ENCODE measurements at places on chromosomes 3 and 15.

DNA sequence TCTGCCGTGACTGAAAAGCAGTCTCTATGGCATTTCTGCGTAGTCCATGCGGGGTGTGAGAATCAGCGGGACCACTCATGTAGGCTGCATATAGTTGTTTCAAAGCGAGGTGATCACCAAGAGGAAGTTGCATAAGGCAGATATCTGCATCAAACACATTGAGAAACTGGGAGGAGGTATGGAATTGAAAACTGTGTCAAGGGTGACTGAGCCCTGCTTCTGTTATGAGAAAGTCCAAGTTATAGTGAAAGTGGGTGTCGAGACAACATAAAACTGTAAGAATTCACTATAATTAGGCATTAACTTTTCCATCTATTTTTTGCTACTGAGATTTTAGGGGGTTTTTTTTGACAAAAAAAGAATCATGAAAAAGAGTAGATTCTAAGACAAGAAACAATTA, 109.3 kb downstream of the ZIC1 start:
- DNase-seq = no peak

GRCh38 chr15:78110096-78110495, 17.7 kb downstream of the SH2D7 start:
- no peak for DNase-seq

DNA sequence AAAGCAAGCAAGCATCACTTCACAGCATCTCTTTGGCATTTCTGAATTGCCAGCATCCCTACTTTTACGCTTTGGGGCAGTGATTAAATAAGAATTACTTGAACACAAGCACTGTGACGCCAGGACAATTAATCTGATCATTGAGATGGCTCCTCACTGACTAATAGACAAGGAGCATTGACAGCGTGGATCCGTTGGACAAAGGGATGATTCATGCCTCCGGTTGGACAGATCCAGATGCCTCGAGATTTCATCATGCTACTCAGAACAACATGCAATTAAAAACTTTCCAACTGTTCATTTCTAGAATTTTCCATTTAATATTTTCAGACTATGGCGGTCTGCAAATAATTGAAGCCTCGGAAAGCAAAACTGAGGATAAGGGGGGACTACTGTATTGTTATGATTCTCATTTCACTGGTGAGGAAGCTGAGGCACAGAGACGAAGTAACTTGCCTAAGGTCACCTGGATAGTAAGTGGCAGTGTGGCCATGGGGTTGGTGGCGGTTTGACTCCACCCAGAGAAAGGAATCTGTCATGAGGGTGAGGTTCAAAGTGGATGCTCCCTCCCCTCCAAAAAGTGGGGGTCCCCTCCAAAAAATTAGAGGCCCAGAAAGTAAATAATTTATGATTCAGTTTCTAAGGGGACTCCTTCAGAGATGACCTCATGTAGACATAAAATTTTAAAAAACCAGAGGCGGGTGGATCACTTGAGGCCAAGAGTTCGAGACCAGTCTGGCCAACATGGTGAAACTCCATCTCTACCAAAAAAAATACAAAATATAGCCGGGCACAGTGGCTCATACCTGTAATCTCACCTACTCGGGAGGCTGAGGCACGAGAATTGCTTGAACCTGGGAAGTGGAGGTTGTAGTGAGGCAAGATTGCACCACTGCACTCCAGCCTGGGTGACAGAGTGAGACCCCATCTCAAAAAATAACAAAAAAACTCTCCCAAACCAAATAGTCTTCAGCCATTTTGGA, 12.3 kb upstream of the PGPEP1L start:
- no peak for DNase-seq

- peak; percentile 42 for DNase-seq
Observed at GRCh38 chr3:135532021-135532420, 433.5 kb upstream of the PPP2R3A start.

DNA sequence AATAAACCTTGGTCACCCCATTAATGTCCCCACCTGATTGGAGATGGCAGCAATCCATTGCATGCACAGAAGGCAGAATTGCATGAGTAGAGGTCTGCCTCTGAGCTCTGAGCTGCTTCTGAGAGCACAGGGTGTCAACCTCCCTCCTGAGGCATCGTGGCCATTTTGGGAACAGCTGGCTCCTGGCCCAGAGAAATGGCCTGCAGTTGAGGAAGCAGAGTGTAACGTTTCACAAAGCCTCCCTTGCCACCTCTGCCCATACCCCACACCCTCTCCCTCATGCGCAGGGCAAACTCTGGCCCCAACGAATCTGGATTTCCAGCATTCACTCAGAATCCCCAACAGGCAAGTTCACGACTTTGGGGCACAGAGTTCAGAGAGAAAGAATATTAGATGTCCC, 198.9 kb downstream of the ADAMTS9 start:
- DNase-seq = peak; percentile 61

GRCh38 chr3:112000367-112000771, 1.6 kb downstream of the TAGLN3 start:
- no peak for DNase-seq

DNA sequence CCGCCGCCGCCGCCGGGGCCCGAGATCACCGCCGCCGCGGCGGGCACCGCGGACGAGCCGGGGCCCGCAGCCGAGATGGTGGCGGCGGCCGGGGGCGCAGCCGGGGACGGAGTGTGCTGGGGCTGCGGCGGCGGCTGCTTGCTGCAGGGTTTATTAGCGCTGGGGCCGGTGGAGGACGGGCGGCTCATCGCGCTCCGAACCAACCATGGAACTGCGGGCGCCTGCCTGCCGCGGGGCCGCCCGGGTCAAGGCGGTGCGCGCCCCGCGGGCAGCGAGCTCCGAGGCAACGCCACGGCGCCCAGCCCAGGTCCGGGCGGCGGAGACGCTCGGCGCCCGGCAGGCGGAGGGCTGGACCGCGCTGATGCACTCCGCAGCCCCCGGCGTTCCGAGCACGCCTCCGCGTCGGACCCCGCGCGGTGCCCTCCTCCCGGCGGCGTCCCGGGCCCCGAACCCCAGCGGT, 277 bp downstream of the SIAH2 start:
- DNase-seq = no peak

GRCh38 chr3:187315872-187316271, 24.3 kb upstream of the MASP1 start:
- no peak for DNase-seq

- DNase-seq = no peak
Observed at GRCh38 chr3:189235214-189235613, 63.4 kb downstream of the TPRG1 start.

- DNase-seq = no peak
Observed at GRCh38 chr3:33808559-33808958, 10.1 kb downstream of the PDCD6IP start.

- DNase-seq = peak; percentile 42
Observed at GRCh38 chr3:115693868-115694267, 70.6 kb downstream of the GAP43 start.

GRCh38 chr3:61699622-61700021, 138.3 kb downstream of the PTPRG start:
- no peak for DNase-seq

DNA sequence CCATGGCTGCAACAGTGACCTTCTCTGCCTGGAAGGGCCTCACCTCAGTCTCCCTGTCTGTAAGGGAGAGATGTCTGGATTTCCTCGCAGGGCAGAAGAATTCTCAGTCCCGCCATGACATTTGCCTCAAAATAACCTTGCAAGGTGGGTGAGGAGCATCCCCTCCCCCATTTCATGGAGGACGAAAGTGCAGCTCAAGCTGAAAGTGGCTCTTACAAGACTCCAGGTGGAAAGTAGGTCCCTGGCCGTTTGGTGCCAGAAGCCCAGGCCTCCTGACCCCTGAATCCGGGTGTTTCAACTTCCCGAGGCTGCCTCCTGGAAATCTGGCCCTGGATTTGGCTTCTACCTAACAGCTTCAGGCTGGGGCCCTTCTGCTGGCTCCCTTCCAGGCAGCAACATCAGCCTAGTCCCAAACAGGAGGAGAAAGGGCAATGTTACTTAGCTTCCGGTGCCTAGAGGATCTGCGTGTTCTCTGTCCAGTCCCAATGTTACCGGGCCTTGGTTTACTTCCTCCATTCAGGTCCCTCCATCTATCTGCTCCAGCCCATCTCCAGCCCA, 769 bp upstream of the CSPG4 start:
- DNase-seq = no peak

DNA sequence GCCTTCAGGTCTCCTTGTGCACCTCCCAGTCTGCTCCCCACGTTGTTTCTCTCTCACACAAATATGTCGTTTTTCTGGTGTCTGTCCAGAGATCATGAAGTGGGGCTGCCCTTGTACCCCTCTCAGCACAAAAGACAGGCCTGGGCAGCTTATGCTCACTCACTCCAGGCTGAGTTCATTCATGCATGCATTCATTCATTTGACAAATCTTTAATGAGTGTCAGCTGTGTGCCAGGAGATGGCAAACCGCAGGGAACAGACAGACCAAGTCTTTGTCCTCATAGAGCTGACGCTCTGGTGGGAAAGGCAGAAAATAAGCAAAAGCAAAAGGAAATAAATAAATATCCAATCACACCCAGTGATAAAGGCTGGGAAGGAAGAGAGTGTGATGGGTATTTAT, 7.6 kb upstream of the TRH start:
- no peak for DNase-seq

DNA sequence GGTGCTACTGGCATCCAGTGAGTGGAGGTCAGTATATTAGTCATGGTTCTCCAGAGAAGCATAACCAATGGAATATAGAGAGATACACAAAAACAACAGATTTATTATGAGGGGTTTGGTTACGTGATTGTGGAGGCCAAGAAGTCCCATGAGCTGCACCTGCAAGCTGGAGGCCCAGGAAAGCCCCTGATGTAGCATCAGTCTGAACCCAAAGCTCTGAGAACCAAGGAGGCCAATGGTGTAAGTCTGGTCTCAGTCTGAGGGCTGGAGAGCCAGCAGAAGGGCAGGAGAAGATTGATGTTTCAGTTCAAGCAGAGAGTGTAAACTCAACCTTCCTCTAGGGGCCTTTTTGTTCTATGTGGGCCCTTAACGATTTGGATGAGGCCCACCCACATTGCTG, 144.1 kb downstream of the KLF13 start:
- DNase-seq = no peak

DNA sequence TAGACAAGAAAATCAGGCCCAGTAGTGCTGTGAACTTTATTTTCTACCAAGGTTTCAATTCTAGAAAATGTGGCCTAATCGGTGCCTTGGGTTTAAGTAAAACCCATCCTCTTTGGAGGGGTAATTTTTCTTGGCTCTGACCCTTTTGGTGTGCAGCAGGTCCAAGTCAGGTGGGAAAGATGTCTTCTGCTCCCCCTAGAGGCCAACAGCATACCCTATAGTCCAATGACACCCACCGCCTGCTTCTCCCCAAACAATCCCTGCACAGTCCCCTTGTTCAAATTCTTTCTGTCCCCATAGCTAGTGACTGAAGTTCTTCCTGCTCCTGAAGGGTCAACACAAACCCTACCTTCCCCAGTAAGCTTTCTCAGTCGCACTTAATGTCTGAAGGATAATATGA, 261.8 kb upstream of the GOLGA6L4 start:
- no peak for DNase-seq

DNA sequence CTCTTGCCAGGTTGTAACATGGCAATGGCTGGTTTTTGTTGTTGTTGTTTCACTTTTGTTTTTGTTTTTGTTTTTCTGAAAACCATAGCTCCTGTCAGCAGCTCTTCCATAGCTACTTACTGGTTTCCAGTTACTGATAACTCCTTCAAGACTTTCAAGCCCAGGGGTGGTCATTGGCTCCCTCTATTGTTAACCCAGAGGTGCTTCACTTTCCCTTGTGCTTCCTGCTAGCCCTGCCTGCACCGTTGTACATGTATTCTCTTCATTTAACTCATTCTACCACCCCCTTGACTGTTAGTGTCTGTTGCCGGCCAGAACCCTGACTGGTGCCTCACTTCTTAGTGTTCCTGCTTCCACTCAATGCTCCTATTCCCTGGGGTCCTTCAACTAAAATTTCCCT, 4.2 kb upstream of the TRAT1 start:
- DNase-seq = no peak

DNA sequence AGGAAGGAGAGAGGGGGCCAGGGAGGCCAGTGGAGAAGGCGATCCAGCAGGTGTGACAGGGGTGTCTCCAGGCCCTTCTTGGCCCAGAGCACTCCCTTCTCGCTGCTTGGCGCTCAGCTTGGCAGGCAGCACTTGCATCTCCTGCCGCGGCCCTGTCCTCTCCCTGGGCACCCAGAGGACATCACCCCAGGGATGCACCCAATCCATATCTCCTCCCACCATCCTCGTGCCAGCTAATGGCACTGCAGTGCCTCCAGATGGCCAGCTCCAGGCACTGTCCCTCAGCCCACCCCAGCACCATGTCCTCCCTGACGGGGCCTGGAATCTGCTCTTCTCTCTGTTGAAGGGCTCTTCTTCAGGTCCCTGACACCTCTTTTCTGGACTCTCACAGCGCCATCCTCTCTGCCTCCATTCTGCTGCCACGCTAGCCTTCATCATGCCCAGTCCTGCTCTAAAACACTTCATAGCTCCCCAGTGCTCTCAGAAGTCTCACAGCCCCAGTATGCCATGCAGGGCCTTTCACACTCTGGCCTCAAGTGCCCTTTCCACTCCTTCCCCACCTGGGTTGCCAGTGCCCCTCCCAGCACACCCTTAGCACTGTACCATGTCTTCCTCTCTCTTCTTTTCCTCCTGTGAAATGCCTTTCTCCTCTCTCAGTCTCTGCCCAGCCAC, 106.8 kb upstream of the SLC6A11 start:
- no peak for DNase-seq

- DNase-seq = no peak
Observed at GRCh38 chr3:179956416-179956830, 80.3 kb downstream of the PEX5L start.

GRCh38 chr15:85763157-85763556, 31.6 kb downstream of the KLHL25 start:
- no peak for DNase-seq

DNA sequence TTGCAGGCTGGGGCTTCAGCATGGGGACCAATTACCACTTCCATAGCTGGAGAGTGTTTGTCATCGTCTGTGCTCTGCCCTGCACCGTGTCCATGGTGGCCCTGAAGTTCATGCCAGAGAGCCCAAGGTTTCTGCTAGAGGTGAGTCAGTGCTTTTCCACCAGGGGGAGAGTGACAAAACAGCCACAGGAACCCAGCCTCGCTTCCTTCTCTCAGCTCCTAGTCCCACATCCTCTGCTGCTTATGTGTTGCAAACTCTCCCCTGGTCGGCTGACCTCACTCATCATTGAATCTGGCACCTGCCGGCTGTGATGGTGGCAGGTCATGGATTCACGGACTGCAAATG, 158.3 kb downstream of the SV2B start:
- no peak for DNase-seq

GRCh38 chr3:113744941-113745755, 901 bp downstream of the NAA50 start:
- DNase-seq = peak; percentile 18

Data from NCI-H187 (cell line).